Mesothelial cell of epicardium (in vitro differentiated cells): ENCODE measurements at places on chromosomes 12 and 14.

DNA sequence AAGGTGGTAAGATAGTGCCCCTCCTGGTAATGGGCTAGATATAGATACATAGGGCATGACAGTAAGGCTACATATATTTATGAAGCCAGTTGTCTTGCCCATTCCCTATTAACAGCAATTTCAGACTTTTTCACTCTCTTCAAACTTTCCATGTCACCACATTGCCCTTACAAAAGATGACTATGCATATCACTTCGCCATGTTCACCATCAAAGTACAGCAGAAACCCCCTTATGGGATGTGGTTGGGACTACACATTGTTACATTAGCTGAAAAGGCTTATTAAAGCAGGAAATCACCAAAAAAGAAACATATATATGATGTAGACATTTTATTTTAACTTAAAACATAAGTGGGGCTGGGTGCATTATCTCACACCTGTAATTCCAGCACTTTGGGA lies 9.8 kb upstream of the SMCO2 start:
- H3K27ac ChIP-seq: no peak overlapping the region
- H3K4me1 ChIP-seq: peaks cover 4% of the 10 kb centered on the region
- no peaks in the 10 kb centered on the region for H3K27me3 ChIP-seq
- no peak overlapping the region for H3K4me3 ChIP-seq

GRCh38 chr14:96285667-96286066 lies 29.7 kb downstream of the BDKRB1 start:
- H3K4me1 ChIP-seq: peaks cover 51% of the 10 kb centered on the region
- H3K27me3 ChIP-seq: no peaks in the 10 kb centered on the region
- DNase-seq: no peak
- H3K27ac ChIP-seq: peak overlapping the region; percentile 96

DNA sequence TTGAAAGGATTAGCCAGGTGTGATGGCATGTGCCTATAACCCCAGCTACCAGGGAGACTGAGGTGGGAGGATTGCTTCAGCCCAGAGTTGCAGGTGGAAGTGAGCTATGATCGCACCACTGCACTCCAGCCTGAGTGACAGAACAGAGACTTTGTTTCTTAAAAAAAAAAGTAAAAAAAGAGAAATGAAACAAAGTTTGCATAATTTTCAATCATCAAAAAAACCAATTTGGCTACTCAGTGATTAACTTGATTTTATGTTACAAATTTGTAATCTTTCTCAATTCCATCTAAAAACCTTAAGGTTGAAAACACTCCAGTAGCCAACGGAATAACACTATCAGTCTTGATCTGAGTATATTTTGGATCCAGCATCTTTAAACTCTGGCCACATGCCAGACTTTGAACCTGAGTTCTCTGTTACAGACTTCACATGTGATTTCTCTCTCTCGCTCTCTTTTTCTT lies 12.6 kb upstream of the DENND5B start:
- H3K4me1 ChIP-seq: no peaks in the 10 kb centered on the region
- H3K27me3 ChIP-seq: no peaks in the 10 kb centered on the region
- no peak overlapping the region for H3K4me3 ChIP-seq
- DNase-seq: no peak

GRCh38 chr12:85713373-85713772 lies 122.8 kb downstream of the RASSF9 start:
- no peak for DNase-seq
- H3K4me1 ChIP-seq: peaks cover 15% of the 10 kb centered on the region
- H3K27ac ChIP-seq: no peak overlapping the region

GRCh38 chr12:108907839-108908351 lies 28.0 kb downstream of the DAO start:
- no peaks in the 10 kb centered on the region for H3K27me3 ChIP-seq
- no peak overlapping the region for H3K4me3 ChIP-seq
- H3K4me1 ChIP-seq: peaks cover 8% of the 10 kb centered on the region
- no peak for DNase-seq
- no peaks in the 10 kb centered on the region for H3K36me3 ChIP-seq

- DNase-seq: no peak
- no peaks in the 10 kb centered on the region for H3K36me3 ChIP-seq
- no peak overlapping the region for H3K4me3 ChIP-seq
- H3K27ac ChIP-seq: no peak overlapping the region
Observed at GRCh38 chr14:85333313-85333712, 196.6 kb upstream of the FLRT2 start.

GRCh38 chr12:104404781-104405180 lies 52.0 kb upstream of the CHST11 start:
- no peak overlapping the region for H3K27ac ChIP-seq
- no peak overlapping the region for H3K4me3 ChIP-seq
- H3K36me3 ChIP-seq: no peaks in the 10 kb centered on the region
- H3K27me3 ChIP-seq: no peaks in the 10 kb centered on the region
- DNase-seq: no peak
- H3K4me1 ChIP-seq: peaks cover 10% of the 10 kb centered on the region

DNA sequence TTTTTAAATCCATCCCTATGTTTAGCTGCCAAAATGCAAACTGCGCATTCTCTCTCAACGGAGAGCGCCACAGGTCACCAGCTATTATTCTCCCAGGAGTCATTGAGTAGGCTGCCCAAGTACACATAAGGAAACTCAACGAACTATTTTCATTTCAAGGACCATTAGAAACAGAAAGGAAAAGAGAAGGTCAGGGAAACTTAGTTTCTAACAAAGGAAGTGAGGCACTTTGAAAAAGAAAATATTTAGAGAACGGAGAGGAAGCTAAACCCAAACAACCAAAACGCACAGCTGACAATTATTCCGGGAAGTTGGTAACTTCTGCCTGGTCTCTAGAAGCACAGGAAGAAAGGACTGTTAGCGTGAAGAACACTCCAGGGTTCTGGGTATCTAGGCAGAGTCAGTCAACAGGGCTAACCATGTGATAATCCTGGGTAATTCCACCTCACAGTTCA lies 23.5 kb downstream of the GPHB5 start:
- H3K27me3 ChIP-seq: no peaks in the 10 kb centered on the region
- H3K36me3 ChIP-seq: no peaks in the 10 kb centered on the region
- DNase-seq: no peak
- no peak overlapping the region for H3K27ac ChIP-seq
- no peaks in the 10 kb centered on the region for H3K4me1 ChIP-seq

GRCh38 chr12:72330301-72330700 lies 58.1 kb downstream of the TRHDE start:
- peaks cover 19% of the 10 kb centered on the region for H3K27me3 ChIP-seq
- H3K36me3 ChIP-seq: no peaks in the 10 kb centered on the region
- no peaks in the 10 kb centered on the region for H3K4me1 ChIP-seq
- no peak overlapping the region for H3K27ac ChIP-seq
- no peak for DNase-seq
- no peak overlapping the region for H3K4me3 ChIP-seq

- no peak overlapping the region for H3K27ac ChIP-seq
- no peak overlapping the region for H3K4me3 ChIP-seq
- peaks cover 3% of the 10 kb centered on the region for H3K4me1 ChIP-seq
- no peaks in the 10 kb centered on the region for H3K27me3 ChIP-seq
- peaks cover 11% of the 10 kb centered on the region for H3K36me3 ChIP-seq
Observed at GRCh38 chr14:90993792-90994191, 66.6 kb downstream of the RPS6KA5 start.

- H3K27ac ChIP-seq: peak overlapping the region; percentile 97
- peaks cover 7% of the 10 kb centered on the region for H3K36me3 ChIP-seq
- H3K27me3 ChIP-seq: no peaks in the 10 kb centered on the region
- peaks cover 71% of the 10 kb centered on the region for H3K4me1 ChIP-seq
- H3K4me3 ChIP-seq: no peak overlapping the region
Observed at GRCh38 chr14:68520637-68521556, 272.0 kb downstream of the ZFP36L1 start.

GRCh38 chr14:50452296-50452695 lies 55.6 kb upstream of the CDKL1 start:
- H3K27me3 ChIP-seq: no peaks in the 10 kb centered on the region
- H3K4me1 ChIP-seq: peaks cover 6% of the 10 kb centered on the region
- no peak overlapping the region for H3K4me3 ChIP-seq
- DNase-seq: no peak
- H3K27ac ChIP-seq: no peak overlapping the region
- H3K36me3 ChIP-seq: peaks cover 61% of the 10 kb centered on the region

GRCh38 chr14:53533384-53533970 lies 380.4 kb upstream of the DDHD1 start:
- H3K36me3 ChIP-seq: no peaks in the 10 kb centered on the region
- no peak overlapping the region for H3K27ac ChIP-seq
- no peaks in the 10 kb centered on the region for H3K27me3 ChIP-seq
- H3K4me3 ChIP-seq: no peak overlapping the region
- H3K4me1 ChIP-seq: peaks cover 24% of the 10 kb centered on the region
- no peak for DNase-seq

DNA sequence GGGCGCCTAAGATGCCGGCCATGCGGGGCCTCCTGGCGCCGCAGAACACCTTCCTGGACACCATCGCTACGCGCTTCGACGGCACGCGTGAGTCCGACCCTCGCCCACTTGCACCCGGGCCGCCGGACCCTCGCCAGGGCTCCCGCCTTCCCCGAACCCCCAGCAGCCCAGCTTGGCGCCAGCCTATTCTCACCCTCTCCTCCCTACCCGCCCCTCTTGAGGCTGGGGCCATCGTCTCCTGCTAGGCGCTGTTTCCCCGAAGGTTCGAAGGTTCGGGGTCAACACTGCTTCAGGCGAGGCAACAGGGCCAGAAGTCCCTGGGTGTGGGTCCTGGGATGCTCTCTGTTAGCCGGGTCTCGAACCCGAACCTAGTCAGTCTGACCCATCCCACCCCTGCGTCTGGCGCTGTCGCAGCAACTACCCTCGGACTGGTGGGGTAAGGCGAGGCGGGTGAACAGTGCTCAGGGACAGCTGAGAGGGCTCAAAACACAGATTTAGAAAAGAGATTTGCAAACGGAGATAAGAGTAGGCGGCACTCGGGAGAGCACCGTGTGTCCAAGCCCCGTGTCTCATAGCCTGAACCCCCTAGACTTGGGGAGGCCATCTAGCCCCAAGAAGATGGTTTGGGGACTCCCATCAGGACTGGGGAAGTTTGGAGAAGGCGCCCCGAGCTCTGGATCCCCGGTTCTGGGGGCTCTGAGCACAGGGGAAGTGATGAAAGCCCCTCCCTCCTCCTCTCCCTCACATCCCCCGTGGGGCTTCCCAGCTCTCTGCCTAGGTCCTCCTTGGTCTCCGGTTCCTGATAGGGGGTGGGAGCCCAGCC lies 787 bp downstream of the KCNH3 start:
- no peaks in the 10 kb centered on the region for H3K36me3 ChIP-seq
- peaks cover 81% of the 10 kb centered on the region for H3K27me3 ChIP-seq
- H3K27ac ChIP-seq: no peak overlapping the region
- DNase-seq: no peak
- H3K4me1 ChIP-seq: peaks cover 35% of the 10 kb centered on the region
- H3K4me3 ChIP-seq: peak overlapping the region; percentile 46

DNA sequence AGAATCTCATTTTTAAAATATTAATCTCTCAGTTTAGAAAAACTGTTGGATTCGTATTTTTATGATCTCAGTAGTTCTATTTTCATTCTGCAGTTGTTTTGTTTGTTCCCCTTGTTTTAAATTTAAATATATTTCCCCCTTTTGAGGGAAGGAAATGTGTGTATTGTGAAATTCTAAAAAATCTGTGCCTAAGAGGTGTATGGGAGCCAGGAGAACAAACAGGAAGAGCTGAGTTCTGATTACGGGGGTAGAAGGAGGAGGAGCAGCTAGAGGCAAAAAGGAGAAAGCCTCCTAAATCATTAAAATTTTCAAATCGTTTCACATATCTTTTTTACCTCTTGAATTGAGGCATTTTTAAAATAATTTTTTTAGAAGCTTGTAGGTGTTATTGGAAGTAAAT lies 2.3 kb downstream of the RDH12 start:
- H3K4me1 ChIP-seq: no peaks in the 10 kb centered on the region
- no peaks in the 10 kb centered on the region for H3K36me3 ChIP-seq
- peaks cover 3% of the 10 kb centered on the region for H3K27me3 ChIP-seq
- H3K4me3 ChIP-seq: no peak overlapping the region
- no peak for DNase-seq

DNA sequence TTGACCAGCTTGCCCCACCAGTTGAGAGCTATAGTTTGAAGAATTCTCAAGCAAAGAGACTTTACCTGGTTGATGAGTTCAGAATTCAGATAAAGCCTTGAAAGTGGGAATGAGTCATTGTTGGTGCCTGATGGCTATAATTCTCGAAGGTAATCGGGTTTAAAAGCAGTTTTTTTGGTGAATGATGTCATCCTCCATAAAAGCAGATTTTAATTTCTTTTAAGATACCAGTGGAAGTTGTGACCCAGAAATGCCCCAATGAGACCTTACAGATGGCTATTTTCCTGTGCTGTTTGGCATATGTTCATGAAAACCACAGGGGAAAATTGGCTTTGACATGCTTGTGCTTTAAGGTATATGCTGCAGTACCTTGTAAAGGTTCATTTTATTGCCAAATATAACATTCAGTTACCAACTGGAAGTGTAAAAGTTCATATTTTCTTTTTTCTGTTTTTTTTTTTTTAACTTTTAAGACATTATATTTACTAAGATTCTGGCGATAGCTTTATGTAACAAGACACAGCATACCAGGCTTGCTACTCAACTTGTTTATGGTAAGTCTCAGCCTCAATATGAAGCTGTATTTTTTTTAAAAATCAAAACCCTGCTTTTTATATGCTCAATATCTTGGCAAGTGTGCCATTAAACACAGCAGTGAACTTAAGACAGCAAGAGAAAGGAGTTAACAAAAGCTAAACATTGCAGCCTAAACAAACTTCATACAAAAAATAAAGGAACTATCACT lies 119.3 kb downstream of the LMNTD1 start:
- H3K4me3 ChIP-seq: no peak overlapping the region
- no peak for DNase-seq
- peaks cover 36% of the 10 kb centered on the region for H3K4me1 ChIP-seq
- peak overlapping the region; percentile 61 for H3K27ac ChIP-seq
- H3K36me3 ChIP-seq: peaks cover 1% of the 10 kb centered on the region

DNA sequence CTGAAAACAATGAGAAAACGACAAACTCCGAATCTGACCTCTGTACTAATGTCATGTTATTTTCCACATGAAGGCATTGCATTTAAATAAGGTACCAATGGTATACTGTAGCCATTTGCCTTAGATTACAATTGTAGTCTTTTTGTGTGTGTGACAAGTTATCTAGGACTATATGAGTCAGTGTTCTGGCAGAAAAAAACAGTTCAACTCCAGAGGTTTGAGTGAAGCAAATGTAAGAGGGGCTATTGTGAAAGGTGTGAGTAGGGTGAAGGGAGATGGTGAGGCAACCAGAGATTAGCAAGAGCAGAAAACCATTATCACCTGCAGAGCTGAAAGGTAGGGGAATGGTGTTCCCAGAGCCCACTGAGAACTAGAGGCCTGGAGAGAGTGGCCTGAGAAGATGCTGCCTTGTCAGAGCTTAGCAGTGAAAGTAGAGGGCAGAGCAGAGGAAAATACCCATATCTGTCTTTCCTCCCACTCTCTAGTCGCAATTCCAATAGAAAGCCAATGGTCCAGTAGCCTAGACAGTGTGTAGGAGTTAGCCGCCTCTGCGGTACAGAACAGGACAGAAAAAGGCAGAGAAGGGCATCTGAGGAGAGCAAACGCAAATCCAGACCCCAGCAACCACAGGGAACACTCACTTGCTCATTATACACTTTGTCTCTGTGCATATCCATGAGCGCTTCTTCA lies 112.2 kb downstream of the DYRK2 start:
- no peaks in the 10 kb centered on the region for H3K27me3 ChIP-seq
- peaks cover 24% of the 10 kb centered on the region for H3K4me1 ChIP-seq
- no peaks in the 10 kb centered on the region for H3K36me3 ChIP-seq

- no peak overlapping the region for H3K4me3 ChIP-seq
- H3K4me1 ChIP-seq: peaks cover 36% of the 10 kb centered on the region
- peaks cover 3% of the 10 kb centered on the region for H3K36me3 ChIP-seq
- no peaks in the 10 kb centered on the region for H3K27me3 ChIP-seq
Observed at GRCh38 chr14:93299416-93299815, 33.4 kb downstream of the BTBD7 start.
